ENCODE measurements at places on chromosomes 7 and 10.

- peak; percentile 60 for DNase-seq
Measured at GRCh38 chr10:101773923-101774588, 1.9 kb downstream of the FGF8 start.

GRCh38 chr7:82443547-82444219 is at the start of gene CACNA2D1:
Gene CACNA2D1, minus strand, starts transcription at chr7:82443777.
- peak; percentile 93 for DNase-seq

DNA sequence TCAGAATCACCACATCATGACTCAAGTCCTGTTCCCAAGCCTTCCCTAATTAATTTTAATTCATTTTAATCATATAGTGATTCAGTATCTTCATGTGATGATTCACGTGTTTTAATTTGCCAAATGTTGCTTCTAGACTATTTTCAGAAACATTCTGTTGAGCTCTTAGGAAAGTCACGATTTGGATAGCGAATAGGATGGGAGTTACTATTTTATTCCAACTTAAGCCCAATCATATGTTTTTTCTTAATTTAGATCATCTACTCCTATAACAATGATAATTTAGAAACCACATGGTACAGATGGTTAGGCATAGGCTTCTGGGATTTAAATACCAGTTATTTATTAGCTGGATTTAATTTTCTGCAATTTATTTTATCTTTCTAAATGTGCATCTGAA is 49.1 kb downstream of the RAPGEF5 start:
- no peak for DNase-seq

GRCh38 chr10:54708591-54708990 is 92.4 kb downstream of the PCDH15 start:
- DNase-seq = no peak

GRCh38 chr10:86744067-86744725 is 12.2 kb upstream of the BMPR1A start:
- DNase-seq = no peak

GRCh38 chr10:89085153-89085552 is 94.6 kb downstream of the FAS start:
- DNase-seq = no peak

GRCh38 chr10:132924046-132924952 is 18.1 kb downstream of the CFAP46 start:
- no peak for DNase-seq

DNA sequence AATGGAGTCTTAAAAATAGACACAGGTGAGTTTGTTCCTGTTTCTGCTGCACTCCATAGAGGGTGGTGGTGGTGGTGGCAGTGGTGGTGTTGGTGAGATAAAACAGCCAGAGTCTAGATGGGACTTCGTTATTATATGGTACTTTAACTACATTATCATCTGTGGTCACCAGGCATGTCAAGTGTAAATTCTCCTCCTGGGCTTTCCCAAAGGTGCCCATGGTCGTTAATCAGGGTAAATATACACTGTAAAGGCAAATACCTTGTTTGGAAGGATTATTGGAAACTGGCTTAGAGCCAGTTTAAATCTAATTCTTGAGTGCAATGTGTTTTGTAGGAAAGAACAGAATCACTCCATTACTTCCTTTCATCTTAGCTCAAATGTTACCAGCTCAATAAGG is 21.5 kb upstream of the COMMD3 start:
- DNase-seq = no peak

DNA sequence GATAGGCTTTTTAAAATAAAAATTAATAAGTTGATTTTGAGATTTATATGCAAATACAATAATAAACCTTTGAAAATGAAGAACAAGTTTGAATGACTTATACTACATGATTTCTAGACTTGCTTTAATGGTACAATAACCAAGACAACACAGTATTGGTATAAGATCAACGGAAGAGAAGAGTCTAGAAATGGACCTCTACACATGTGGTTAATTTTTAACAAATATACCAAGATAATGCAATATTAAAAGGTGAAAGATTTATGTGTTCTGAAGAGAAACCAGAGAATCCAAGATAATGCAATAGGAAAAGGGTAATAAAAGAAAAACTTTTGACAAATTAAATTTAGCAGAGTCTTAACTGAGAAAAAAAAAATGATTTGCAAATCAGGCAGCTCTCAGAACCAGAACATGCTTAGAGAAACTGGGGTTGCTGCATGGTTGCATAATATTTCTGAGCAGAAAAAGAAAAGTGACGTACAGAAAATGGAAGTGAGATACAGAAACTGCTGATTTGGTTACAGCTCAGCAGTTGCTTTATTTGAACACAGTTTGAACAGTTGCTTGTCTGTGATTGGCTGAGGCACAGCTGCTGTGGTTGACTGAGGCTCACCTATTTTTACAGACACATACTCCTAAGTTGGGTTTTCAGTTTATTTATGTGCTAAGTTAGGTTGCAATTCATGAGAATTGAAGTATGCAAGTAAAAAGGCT is 365.9 kb downstream of the CRPPA start:
- no peak for DNase-seq

DNA sequence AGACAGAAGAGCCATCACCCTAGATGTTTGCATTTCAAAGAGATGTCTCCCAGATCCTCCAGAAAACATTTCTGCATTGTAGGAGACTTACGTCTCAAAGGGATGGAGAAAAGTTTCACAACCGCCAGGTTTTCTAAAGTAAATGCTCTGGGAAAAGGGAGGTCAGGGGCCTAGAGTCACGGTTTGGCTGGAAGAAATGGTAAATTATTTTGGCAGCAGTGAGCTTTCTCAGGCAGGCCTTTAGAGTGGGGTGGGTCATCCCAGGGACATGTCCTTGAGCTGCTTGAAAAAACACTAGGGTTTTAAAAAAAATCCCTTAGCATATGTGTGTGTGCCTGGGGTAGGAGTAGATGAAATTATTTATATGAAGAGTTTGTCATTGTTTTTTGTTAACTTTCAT is 728.8 kb downstream of the TYW1 start:
- no peak for DNase-seq

DNA sequence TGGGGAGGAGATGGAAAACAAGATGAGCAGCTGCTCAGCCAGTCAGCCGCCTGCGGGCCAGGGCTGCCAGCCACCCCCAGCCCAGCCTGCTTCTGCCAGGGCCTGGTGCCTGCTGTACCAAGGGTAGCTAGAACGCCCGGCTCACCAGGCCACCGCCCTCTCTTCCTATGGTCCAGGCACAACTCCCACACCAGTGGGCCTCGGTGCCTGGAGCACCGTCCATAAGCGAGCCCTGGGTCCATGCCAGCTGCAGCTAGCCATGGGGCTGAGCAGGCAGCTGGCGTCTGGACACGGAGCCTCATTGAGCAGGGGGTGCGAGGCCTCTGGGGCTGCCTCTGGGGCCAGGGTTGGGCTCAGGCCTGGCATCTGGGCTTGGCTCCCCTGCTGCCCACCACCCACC is 8.5 kb upstream of the RABGEF1 start:
- no peak for DNase-seq

GRCh38 chr10:34420795-34421194 is 394.3 kb downstream of the PARD3 start:
- DNase-seq = no peak

DNA sequence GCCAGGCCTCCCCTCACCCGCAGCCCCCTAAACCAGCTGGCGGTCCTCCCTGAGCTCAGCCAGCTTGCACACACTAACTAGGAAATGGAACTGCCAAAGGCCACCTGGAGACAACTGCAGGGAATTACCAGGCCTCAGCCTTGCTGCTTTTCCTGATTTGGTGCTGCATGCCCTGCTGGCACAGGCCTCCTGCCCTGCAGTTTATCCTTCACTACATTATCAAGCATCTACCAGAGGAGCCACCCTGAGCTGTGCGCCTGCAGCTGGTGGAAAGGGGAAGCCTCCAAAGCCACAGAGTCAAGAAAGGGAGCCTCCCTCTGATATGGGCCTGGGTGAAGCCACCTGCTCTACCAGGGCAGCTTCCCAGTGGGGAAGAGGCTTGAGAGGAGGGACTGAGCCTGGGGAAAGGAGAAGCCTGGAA is 139.8 kb downstream of the GRID1 start:
- no peak for DNase-seq

GRCh38 chr10:77592946-77593636 is 44.5 kb downstream of the KCNMA1 start:
- no peak for DNase-seq

DNA sequence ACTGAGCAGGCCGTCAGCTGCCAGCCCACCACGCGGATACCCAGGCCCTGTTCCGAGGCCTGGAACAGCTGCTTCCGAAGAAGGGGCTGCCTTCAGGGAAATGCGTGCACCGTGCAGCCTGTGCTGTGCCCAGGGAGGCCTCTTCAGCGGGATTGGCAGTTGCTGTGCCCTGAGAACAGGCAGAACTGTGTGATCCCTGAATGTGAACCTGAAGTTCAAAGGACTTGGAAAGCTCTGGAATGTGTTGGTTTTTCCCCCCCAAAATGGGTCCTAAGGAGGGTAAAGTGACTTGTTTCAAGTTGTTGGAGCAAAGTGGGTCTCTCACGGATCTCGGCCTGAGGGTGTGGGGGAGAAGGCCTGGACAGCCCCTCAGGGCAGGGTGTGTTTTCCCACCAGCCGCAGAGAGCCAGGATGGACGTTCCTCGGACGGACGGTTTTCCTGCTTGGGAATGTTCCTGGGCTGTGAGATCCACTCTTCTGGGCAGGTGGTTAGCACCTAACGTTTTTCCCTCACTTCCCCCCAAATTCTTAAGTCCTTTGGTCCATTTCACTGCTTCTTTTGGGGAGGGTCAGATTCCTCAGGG is 2.1 kb downstream of the SPRN start:
- peak; percentile 59 for DNase-seq

DNA sequence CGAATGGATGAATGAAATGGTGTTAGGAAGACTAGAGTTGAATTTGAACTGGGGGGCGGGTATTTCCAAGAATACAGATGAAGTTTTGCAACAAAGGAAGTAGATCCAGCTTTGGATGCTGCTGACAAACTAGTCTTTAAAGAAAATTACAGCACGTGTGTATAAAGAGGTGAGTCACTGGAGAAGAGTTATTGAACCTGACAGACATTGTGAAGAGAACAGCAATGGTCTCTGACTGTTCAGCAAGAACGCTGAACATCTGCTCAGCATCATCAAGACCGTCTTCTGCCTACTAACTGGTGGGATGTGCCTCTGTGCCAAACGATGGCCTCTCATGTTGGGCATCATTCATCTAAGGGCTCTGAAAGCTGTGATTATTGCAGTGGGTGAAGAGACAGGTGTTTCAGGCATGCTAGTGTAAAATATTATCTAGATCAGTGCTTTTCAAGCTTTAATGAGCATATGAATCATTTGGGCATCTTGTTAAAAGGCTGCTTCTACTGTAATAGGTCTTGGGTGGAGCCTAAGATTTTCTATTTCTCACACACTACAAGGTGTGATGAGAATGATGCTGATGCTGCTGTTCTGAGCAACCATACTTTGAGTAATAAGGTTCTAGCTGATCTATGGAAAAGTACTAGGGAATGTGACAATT is 291.3 kb downstream of the PTEN start:
- no peak for DNase-seq

DNA sequence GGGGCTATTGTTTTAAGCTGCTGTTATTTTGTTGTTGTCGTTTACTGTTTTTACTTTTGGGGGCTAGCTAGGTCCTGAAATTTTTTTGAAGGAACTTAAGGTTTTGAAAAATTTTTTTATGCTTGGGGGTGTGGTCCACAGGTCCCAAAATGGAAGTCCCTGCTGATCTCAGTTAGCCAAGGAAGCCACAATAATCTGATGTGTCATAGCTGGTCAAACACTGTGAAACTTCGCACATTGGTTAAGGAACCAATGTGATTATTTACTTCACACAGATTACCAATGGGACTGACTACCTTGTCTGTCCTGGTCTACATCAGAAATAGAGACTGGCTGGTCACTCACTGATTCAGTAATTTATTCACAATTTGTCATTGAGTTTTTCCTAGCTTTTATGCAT is 29.5 kb upstream of the HYCC1 start:
- no peak for DNase-seq

DNA sequence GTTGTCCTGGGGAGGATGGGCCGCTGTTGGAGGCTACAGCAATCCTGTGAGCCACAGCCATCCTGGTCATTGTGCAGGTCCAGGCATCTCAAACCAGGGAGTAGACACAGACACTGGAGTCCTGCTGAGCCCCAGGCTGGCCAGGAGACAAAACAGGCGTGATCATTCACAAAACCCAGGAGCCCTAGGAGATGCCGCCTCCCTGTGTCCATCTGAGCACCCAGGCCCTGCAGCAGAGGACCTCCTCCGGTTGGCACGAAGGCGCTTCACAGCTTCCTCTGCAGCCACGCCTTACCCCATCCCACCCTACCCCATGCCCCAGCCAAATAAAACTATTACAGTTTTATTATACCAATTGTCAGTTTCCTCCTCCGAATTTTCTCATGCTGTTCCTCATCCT is 183.6 kb downstream of the PLXNA4 start:
- DNase-seq = no peak

DNA sequence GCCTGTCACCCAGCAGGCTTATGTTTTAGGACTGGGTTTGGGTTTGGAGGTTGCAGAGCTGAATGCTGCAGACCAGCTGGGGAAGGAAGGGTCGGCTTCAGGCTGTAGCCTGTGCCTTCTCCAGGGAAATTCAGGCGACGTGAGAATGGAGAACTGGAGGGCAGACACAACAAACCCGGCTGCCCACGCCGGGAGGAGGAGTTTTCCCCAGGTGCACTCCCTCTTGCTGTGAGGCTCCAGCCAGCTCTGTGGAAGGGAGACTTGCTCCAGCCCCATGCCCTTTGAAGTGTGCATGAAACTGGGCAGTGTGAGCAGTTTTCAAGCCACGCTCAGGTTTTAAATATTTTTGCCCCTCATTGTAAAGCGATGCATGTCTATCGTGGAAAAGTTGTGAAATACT is 279.1 kb downstream of the CCSER2 start:
- no peak for DNase-seq

DNA sequence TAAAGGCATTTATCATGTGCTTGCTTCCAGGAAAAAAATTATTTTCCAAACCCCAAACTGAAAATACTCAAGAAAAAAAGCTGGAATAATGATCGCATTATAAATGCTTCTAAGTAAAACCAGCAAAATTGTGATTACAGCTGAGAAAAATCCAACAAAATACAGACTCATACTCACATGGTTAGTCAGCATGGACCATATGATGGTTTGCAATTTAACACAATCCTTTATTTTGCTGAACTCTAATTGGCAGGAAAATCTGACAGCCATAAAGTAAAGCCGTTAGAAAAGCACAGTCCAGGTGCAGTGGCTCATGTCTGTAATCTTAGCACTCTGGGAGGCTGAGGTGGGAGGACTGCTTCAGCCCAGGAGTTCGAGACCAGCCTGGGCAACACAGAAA is 59.6 kb downstream of the BRI3 start:
- no peak for DNase-seq

- no peak for DNase-seq
Measured at GRCh38 chr10:102505462-102506115, 1.8 kb downstream of the SUFU start.

- DNase-seq = no peak
Measured at GRCh38 chr10:124648738-124649137, 95.4 kb downstream of the FAM53B start.

DNA sequence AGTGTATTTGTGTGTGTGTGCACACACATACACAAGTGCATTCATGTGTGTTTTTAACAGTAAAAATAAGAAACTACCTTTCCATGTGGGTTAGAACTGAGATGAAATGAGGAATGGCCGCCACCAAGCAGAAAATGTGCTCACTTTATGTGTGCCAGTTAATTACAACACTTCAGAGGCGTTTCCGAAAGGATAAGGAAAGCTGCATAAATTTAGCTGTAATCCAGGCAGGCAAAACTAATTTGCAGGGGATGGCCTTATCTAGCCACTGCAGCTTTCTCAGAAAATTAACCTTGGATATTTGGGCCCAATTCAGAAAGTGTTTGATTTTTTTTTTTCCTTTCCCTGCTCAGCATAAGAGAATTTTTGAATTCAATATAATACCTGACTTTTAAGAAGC is 328.8 kb upstream of the PHF14 start:
- no peak for DNase-seq
